Activated CD8-positive, alpha-beta memory T cell treated with anti-CD3 and anti-CD28 coated beads for 1 hour (primary cell): ENCODE measurements at places on chromosomes 3 and 15.

GRCh38 chr15:62173215-62173614, 8.1 kb upstream of the C2CD4B start:
- DNase-seq: no peak

- DNase-seq: no peak
Observed at GRCh38 chr15:62403164-62403809, 238.2 kb upstream of the C2CD4B start.

DNA sequence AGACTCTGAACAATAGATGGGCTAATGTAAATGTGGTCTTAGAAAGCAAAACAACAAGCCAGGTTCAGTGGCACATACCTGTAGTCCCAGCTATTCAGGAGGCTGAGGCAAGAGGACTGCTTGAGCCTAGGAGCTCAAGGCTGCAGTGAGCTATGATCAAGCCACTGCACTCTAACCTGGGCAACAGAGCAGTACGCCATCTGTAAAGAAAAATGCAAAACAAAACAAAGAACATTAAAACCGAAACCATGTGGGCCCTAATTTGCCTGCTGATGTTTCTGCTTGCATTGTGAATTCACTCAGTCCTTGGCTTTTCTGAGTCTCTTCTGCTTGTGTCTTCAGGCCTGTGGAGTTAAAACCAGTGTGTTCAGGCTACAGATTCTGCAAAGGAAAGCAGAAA, 56.7 kb downstream of the CCNL1 start:
- DNase-seq: no peak

DNA sequence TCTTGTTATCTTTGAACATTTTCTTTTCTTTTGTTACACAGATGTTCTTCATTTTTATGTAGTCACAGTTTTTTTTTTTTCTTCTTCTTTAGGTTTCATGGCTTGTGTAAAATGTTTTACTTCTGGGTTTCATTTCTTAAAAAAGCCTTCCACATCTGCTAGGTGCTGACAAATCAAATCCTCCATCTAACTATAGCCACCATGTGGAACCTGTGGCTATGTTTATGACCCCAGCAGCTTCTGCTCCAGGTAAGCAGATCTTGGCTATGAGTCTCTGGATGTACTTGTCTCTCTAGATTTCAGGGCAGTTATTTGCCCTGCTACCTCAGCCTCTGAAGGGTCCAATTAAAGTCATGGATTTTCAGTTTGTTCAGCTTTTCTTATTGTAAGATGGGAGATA, 44.5 kb downstream of the OXSM start:
- DNase-seq: no peak

DNA sequence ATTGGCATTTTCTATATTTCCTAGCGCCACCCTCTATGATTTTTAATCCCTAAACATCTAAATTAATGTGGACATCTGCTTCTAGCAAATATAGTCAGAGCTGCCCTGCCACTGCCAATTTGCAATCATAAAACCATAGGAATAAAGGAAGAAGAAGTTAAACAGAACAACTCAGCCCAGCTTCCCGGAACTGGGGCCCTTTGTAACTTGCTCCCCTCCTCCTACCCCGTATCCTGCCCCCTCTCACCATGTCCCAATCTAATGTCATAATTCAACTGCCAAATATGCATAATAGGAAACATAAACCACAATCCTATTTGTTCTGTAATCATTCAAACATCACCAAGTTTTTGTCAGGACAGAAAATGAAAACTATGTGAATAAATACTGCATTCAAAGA, 74.4 kb upstream of the ACP3 start:
- no peak for DNase-seq

DNA sequence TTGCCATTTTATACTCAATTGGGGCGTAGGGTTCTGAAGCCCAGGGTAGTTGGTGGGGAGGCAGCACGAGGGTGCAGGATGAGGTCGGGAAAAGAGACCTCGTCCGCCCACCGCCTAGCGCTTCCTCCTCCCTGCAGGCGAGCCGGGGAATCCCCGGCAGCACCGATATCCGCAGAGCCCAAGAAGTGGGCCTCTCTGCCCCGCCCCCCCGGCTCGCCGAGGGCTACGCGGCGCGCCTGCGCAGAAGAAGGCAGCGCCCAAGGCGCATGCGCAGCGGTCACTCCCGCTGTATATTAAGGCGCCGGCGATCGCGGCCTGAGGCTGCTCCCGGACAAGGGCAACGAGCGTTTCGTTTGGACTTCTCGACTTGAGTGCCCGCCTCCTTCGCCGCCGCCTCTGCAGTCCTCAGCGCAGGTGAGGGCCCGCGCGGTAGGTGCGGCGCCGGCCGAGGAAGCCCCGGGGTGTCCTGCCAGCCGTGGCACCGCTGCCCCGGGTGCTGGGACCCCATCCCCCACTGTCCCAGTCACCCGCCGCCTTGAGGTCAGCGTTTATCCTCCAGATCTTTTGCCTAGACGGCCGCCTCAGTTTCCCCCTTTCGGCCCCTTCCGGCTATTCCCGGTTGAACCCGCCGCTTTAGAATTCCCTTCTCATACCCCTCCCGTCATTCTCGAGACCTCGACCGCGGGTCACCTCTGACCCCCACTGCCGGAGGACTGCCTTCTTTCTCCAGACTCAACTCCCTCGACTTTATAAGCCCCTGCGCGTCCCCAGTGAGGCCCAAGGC, at the start of gene ALAS1:
Gene ALAS1 (plus strand): TSS at position 319 of the 784 bp plus-strand sequence. CDS start 1,082 bp downstream, outside the sequence.
- DNase-seq: peak; percentile 70

DNA sequence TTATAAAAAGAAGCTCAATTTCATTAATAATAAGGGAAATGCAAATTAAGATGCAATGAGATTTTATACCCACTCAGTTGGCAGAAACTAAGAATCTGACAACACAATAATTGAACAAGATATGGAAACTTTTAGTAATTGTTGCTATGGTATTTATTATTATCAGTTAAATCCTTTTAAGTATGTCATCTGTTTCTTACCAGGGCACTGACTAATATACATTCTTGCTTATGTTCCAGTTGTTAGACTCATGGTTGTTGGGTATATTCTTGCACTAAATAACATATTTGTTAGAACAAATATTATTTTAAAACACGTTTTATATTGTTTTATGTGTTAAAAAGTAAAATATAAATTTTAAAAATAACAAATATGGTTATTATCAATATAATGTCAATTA, 690.3 kb downstream of the MECOM start:
- DNase-seq: no peak

DNA sequence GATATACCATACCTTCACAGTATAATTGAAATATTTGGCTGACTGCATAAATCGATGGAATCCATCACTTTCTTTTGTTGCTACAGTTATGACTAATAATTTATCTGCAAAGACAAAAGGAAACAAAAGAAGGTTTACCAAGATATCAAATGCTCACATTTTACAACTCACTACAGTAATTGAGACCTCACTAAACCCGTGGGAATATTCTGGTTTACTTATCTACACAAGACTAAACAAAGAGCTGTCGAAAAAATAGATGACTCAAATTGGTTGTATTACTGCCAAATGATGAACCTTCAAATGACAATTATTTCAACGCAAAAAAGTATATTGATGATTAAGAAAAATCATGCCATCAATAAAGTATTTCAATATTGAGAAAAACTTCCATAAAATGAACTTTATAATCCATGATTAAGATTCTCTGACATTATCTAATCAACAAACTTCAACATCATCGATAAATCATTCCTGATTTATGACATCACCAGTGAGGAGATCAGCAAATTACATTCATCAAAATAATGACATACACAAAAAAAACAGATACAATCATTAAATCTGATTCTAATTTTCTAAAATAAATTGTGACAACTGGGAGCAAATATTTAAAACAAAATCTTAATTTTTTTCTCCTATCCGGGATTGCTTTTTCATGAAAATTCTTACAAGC, 36.7 kb downstream of the PLOD2 start:
- no peak for DNase-seq

DNA sequence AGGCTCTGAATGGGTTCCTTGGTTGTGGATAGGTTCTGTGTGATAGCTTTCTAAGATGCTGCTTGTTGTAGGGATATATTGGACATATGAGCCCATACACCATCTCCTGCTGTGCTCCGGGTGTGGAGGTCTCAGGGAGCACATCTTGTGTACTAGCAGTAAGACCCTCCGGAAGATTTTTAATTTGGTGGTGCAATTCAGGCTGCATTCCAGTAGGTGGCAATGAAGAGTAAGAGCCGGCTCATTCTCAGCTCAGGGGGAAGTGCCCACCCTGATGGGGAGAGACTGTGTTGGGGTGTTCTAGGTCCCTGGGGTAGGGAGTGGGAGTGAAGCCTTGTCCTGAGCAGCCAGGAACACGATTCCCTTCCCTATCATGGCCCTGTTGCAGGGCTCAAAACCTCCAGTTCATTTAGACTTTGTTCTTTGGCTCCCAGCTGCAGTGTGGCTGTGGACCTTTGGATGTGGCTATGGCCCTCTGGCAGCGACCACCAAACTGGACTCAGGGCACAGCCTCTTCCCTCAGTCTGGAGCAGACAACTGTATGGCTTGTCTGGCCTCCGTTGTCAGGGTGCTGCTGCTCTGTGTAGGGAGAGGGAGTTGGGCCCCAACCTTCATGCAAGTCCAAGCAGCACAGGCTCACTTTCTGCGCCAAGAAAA, 104.7 kb downstream of the UNC13C start:
- DNase-seq: no peak

DNA sequence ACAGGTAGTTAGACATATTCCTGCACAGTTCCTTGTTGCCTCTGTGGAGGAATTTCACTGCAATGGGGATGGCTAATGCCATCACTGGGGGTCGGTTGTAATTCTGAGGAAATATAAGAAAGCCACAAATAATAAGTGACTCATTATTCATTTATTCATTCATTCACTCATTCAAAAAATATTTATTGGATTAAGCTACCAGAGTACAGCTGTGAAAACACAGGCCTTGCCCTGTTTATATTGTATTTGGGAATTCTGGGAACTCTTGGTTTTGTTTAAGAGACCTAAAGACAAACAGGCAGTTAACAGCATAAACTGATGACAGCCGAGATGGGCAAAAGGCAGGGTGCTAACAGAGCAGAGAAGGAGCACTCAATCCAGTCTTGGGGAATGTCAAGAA, 23.6 kb downstream of the PTX3 start:
- no peak for DNase-seq

DNA sequence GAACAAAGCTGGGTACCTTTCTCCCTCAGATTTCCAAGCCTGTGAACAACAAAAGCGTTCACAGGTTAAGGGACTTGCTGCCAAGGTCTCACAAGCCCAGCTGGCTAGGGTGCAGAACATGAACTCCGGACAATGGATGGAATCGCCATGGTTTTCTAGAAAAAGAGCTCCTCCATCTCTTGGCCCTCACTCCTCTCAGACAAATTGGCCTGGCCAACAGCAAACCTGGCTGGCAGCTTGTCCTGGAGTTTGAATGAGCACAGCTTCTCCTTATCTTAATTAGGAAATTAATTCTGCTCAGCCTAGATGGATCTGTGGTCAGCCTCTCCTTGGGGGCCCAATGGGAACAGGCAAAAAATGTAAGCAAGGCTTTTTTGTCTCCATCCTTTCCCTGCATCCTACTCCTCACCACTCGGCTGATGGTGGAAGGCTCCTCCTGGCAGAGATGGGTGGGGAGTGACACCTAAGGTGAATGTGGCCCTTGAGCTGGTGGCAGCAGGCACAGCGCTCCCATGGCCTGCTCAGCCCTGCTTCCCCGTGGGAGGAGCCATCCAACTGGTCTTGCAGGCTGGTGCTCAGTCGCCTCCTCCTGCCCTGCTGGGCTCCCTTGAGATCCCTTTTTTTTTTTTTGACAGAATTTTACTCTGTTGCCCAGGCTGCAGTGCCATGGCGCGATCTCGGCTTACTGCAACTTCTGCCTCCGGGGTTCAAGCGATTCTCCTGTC, 5.8 kb downstream of the KLHL25 start:
- no peak for DNase-seq

DNA sequence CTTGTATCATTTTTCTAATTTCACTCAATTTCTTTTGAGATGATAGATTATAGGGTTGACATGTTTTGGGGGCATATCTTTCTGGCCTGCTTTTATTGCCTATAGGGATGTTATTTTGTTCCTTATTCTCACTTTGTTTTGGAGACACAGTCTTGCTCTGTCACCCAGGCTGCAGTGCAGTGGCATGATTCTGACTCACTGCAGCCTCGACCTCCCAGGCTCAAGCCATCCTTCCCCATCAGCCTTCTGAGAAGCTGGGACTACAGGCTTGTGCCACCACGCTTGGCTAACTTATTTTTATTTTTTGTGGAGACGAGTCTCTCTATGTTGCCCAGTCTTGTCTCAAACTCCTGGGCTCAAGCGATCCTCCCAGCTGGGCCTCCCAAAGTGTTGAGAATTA, 72.8 kb upstream of the FAN1 start:
- DNase-seq: no peak

GRCh38 chr3:146139586-146140110, 21.3 kb downstream of the PLOD2 start:
- DNase-seq: no peak

DNA sequence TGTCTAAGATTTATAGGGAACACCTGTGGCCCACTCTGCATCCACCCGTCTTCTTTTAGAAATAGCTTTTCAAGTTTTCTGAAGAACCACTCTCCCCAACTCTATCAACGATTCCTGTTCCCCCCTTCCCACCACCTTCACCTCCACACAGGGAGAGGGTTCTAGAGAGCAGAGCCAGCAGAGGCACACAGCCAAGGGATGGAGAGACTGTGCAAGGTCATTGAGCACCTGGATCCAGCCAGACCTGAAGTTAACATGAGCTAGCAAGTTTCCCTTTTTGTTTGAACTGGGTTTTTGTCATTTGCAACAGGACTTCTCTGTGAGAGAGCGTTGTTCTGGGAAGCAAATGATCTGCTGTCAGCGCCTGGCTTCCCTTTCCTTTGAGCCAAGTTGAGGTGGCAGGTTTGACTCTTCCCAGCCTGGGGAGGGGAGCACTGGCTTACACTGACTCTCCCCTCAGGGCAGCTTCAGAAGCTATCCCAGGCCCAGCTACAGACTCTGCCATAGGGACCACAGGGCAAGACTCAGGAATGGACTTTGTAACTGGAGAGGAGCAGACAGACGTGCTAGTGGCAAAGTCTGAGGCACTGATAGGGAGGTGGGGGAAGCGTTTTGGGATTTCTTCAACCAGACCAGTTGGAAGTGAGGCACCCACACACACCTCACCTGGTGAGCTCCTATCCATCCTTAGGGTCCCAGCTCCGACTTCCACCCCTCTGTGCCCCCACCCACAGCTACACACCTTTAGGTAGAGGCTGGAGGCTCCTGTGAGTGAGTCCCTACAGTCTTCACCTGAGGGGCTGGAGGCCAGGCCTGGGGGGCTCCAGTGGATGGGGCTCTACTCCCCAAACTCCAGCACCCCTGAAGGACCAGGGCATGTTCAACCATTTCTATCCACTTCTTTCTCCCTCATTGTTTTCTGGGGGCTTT, 19.4 kb upstream of the PLXNA1 start:
- DNase-seq: no peak

GRCh38 chr3:2713923-2714322, 396.3 kb downstream of the IL5RA start:
- DNase-seq: no peak

DNA sequence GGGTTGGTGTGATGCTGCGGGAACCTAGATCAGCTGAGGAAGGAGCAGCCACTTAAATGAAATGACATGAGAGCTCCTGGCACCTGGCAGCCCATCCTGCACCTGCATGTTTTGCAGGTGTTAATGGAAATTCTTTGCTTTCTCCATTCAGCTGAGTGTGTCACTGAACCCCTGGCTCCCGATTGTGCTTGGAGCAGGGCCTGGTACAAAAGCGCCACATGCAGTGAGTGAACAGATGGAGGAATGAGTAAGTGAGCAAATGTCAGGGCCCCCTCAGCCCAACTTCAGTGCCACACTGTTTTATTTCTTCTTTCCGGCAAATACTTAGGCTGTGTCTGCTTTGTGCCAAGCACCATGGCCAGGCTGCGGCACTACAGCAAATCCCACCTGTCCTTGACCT, 132.2 kb downstream of the ASB7 start:
- DNase-seq: no peak

- no peak for DNase-seq
Observed at GRCh38 chr15:61049934-61050333, 179.2 kb downstream of the RORA start.

- DNase-seq: no peak
Observed at GRCh38 chr3:141709126-141709770, 28.9 kb upstream of the RNF7 start.
